ENCODE measurements at places on chromosomes 6 and 20.

DNA sequence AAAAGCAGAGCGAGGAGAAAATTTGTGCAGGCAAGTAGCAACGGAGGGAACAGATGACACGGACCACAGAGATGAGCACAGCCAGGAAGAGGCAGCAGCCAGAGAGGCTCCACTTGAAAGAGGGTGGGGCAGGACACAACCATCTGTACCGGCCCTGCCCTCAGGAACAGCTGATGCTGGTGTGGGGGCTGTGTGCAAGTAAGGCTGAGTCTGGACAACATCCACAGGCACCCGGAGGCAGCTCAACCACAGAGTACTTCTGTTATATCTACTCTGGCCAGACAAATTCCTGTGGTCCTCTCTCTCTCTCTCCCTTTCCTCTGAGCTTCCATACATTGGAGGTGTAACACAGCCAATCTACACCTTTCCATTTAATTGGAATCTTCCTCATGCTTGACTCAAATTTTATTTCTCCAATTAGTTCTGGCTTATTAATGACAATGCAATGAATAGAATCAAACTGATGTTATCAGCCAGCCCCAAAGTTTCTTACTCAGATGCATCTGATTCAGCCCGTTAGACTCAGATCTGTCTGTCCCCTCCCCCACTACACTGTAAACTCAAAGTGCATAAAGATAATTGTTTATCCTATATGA, 24.9 kb downstream of the KIF13A start:
- no peak for DNase-seq

- DNase-seq, result no peak
Measured at GRCh38 chr6:73817253-73817652, 121.2 kb downstream of the CD109 start.

- no peak for DNase-seq
Measured at GRCh38 chr20:38863024-38863851, 57.7 kb downstream of the PPP1R16B start.

DNA sequence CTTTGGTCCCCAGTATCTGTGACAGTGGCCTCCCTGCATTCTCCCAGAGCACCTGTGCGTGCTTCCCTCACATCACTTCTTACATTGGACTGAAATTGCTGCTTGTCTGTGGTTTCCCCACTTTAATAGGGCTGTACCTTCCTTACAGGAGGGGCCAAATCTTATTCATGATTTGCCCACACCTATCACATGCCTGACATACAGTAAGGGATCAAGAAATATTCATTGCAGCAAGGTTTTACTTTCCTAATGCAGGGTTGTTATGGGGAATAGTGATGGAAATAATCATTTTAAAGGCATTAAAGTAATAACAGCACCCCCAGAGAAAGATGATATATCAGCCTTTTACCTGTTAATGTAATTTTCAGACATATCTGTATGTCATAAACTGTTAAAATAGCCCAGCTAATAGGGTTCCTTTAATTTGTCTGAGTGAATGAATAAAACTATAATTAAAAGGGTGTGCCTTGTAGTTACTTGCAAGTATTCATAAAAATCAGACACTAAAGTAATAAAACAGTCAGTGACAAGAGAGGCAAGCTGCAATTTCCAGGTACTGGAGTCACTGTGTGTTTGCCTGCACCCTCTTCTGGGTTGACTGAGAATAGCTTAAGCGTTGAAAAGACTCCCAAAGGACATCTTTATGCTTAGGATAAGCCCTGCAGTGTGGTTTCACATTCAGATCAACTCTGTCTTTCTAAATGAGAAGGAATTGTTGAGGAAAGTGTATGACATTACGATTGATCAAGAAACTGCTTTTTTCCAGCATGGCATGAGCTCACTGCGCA, 182.7 kb downstream of the PHACTR1 start:
- DNase-seq, result no peak

- no peak for DNase-seq
Measured at GRCh38 chr20:31764641-31765305, 25.7 kb downstream of the TPX2 start.

DNA sequence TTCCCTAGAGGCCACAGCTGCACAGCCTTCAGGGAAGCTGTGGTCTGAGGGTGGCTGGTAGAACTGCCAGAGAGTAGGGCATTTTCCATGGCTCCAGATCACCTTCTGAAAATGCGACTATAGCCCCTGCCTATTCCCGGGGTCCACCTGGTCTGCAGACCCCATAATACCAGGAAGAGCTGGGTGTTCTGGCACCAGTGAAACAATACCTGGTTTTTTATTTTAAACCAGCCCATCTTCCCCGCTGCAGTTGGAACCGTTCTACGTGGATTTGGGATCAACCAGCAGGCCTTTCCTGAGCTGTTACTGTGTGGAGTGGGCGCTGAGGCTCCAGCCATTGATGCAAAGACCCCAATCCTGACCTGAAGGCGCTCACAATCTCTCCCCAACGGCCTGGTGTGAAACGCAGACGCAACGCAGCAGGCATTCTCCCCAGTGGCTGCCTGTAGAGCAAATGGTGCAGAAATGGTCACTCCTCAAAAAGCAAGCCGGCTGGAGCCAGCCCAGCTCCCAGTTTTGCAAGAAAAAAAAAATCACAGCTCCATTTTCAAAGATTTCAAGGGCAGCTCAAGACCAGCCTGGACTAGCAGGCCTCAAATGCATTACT, 11.3 kb downstream of the NPEPL1 start:
- DNase-seq, result peak; percentile 2

DNA sequence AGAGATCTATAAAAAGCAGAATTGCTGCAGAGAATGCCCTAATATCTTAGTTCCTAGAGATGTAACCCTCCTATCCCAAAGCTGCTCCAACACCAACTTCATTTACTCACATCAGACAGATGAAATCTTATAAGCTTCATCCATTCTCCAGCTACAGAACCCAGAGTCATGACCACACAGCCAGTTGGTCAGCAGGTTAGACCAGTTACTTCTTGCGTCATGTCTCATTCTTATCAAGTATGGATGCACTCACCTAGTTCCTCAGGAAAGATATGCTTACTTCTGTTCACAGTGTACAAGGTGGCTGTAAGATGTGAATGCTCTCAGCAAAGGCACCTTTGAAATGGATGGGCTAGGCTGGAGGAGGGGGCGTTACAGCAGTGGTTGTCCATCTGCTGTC, 47.9 kb upstream of the ISM1 start:
- DNase-seq, result no peak

Measured in kidney (tissue), 22 donors.